ENCODE measurements at places on chromosomes 11 and 22.
A peak's percentile ranks its signal among the peaks of the same experiment; 100 is the strongest.

GRCh38 chr22:23281406-23282088, 101.2 kb downstream of the BCR start:
- DNase-seq = peak; percentile 77
- peaks cover 23% of the 10 kb centered on the region for H3K4me1 ChIP-seq
- H3K27me3 ChIP-seq = no peaks in the 10 kb centered on the region
- H3K36me3 ChIP-seq = no peaks in the 10 kb centered on the region

DNA sequence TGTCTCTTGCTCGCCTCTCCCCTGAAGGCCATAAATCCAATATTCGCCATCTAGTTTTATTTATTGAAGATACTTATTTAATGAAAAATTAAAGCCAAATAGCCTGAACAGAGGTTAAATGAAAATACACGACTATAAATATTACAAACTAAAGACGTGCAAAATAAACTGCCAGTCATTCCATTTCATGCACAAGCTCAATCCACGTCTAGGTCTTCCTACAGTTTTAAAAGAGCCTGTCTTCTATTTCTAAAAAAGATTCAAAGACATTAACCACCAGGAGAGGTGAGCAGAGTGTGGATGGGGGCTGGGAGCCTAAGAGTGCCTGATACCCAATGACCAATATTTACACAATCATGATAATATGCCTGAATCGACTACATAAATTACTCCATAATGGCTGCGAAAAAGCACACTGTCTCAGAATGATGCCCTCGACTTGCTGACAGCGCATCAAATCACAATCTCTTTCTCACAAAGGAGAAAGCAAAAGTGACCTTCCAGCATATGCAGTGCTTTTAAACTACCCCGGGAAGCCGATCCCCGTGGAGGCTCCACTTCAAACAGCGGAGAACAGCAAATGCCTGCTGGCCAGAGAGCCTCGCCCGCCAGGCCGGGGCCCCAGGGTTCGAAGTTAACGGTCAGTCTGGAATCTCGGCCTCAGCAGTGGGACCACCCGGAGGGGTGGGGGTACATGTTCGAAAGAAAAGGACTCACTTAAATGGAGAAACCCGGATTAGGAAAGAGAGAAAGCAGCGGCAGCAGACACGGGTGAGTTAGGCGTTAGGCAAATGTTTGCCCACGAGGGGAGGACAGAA, 1.7 kb downstream of the FCHSD2 start:
- H3K4me3 ChIP-seq = peak overlapping the region; percentile 96
- peak overlapping the region; percentile 99 for H3K27ac ChIP-seq
- peaks cover 37% of the 10 kb centered on the region for H3K4me1 ChIP-seq
- H3K27me3 ChIP-seq = no peaks in the 10 kb centered on the region
- peak; percentile 68 for DNase-seq

DNA sequence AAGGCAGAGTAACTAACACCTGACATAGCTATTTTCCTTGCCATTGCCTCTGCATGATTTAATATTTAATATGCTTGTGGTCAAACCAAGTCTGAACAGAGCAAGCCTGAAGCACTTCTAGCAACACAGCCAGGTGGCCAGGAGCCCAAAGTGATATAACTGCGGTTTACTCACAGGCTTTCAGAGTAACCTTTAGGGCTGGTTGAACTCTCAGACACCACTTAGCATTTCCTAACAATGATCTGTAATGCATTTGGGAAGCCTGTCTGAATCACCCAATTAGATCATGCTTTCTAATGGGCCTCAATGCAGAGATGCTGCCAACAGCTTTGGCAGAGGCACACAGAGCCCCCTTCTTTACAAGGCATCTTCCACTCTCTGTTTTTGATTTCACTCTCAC, 96.1 kb downstream of the FDX1 start:
- DNase-seq = peak; percentile 51
- no peak overlapping the region for H3K4me3 ChIP-seq
- no peak overlapping the region for H3K27ac ChIP-seq
- H3K36me3 ChIP-seq = no peaks in the 10 kb centered on the region

DNA sequence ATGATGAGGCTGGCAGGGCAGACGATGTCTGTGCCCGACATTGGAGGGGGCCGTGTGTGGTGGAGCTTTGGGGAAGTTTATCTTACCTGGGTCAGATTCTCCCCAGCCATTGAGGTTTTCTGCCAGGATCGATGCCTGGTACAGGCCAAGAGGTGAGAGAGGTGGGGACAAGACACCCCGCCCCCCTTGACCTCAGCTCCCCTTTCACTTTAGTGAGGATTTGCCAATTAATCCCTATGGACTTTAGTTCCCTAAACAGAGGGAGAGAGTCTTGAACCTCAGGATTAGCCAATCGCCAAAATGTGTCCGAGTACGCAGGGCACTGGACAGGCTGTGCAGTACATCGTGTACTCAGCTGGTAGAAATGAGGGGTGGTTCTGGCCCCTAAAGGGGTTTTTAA, 541 bp downstream of the HORMAD2 start:
- H3K27ac ChIP-seq = no peak overlapping the region
- no peak overlapping the region for H3K4me3 ChIP-seq
- DNase-seq = no peak

GRCh38 chr22:36366291-36366708, 21.5 kb downstream of the MYH9 start:
- H3K4me3 ChIP-seq = no peak overlapping the region
- peaks cover 13% of the 10 kb centered on the region for H3K36me3 ChIP-seq
- H3K4me1 ChIP-seq = peaks cover 66% of the 10 kb centered on the region
- no peak for DNase-seq
- no peaks in the 10 kb centered on the region for H3K27me3 ChIP-seq

- H3K4me3 ChIP-seq = peak overlapping the region; percentile 71
- H3K27me3 ChIP-seq = no peaks in the 10 kb centered on the region
- H3K36me3 ChIP-seq = no peaks in the 10 kb centered on the region
- peak overlapping the region; percentile 29 for H3K27ac ChIP-seq
- H3K4me1 ChIP-seq = peaks cover 34% of the 10 kb centered on the region
Observed at GRCh38 chr11:3840004-3840869, 522 bp downstream of the RHOG start.

- H3K27ac ChIP-seq = no peak overlapping the region
- no peak overlapping the region for H3K4me3 ChIP-seq
- H3K36me3 ChIP-seq = no peaks in the 10 kb centered on the region
- H3K27me3 ChIP-seq = no peaks in the 10 kb centered on the region
- H3K4me1 ChIP-seq = no peaks in the 10 kb centered on the region
- DNase-seq = no peak
Observed at GRCh38 chr11:130787092-130787616, 129.1 kb downstream of the SNX19 start.

GRCh38 chr11:36218283-36218921, 70.8 kb downstream of the COMMD9 start:
- no peaks in the 10 kb centered on the region for H3K27me3 ChIP-seq
- H3K4me3 ChIP-seq = no peak overlapping the region
- H3K27ac ChIP-seq = no peak overlapping the region
- no peaks in the 10 kb centered on the region for H3K36me3 ChIP-seq
- H3K4me1 ChIP-seq = no peaks in the 10 kb centered on the region

DNA sequence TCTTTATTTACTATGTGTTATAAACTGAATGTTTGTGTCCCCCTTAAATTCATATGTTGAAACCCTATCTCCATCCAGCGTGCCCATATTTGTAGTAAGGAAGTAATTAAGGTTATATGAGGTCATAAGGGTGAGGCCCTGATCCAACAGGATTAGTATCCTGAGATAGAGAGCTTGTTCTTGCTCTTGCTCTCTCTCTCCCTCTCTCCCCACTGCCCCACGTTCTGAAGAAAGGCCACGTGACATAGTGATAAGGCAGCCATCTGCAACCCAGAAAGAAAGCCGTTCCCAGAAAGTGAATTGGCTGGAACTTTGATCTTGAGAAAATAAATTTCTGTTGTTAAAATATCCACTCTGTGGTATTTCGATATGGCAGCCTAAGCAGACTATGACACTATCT, 212.5 kb downstream of the SWAP70 start:
- H3K27me3 ChIP-seq = no peaks in the 10 kb centered on the region
- H3K36me3 ChIP-seq = no peaks in the 10 kb centered on the region
- H3K27ac ChIP-seq = no peak overlapping the region
- no peak for DNase-seq
- H3K4me3 ChIP-seq = no peak overlapping the region
- H3K4me1 ChIP-seq = no peaks in the 10 kb centered on the region

DNA sequence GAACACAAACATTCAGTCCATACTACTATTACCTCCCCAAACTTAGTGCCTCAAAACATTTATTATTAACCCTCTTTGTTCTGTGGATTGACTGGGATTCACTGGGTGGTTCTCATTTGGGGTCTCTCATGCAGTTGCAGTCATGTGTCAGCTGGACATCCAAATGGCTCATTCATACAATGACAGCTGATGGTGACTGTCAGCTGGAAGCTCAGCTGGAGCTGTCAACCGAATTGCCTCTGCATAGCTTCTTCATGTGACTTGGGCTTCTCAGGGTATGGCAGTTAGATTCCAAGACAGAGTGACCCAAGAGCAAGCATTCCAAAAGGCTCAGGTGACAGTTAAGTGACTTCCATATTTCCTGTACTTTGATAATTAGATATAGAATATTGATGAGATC, 85.2 kb downstream of the CCDC34 start:
- no peak for DNase-seq
- no peak overlapping the region for H3K4me3 ChIP-seq
- H3K27me3 ChIP-seq = no peaks in the 10 kb centered on the region
- no peak overlapping the region for H3K27ac ChIP-seq

GRCh38 chr22:32076761-32077084, 33.7 kb downstream of the SLC5A1 start:
- no peaks in the 10 kb centered on the region for H3K4me1 ChIP-seq
- no peak overlapping the region for H3K4me3 ChIP-seq
- no peaks in the 10 kb centered on the region for H3K36me3 ChIP-seq
- H3K27ac ChIP-seq = no peak overlapping the region
- DNase-seq = no peak

- H3K4me1 ChIP-seq = no peaks in the 10 kb centered on the region
- DNase-seq = peak; percentile 80
- H3K36me3 ChIP-seq = no peaks in the 10 kb centered on the region
- H3K27ac ChIP-seq = no peak overlapping the region
- no peak overlapping the region for H3K4me3 ChIP-seq
- H3K27me3 ChIP-seq = no peaks in the 10 kb centered on the region
Observed at GRCh38 chr11:62394825-62395538, 23.9 kb upstream of the SCGB1A1 start.

- no peak for DNase-seq
- H3K4me1 ChIP-seq = no peaks in the 10 kb centered on the region
- no peaks in the 10 kb centered on the region for H3K27me3 ChIP-seq
- H3K4me3 ChIP-seq = no peak overlapping the region
Observed at GRCh38 chr22:33063611-33064010, 5.4 kb upstream of the SYN3 start.

- no peak overlapping the region for H3K4me3 ChIP-seq
- H3K27me3 ChIP-seq = no peaks in the 10 kb centered on the region
- H3K4me1 ChIP-seq = no peaks in the 10 kb centered on the region
- no peak overlapping the region for H3K27ac ChIP-seq
- no peaks in the 10 kb centered on the region for H3K36me3 ChIP-seq
Observed at GRCh38 chr11:65309006-65309405, 5.7 kb upstream of the CDC42EP2 start.

- H3K27ac ChIP-seq = no peak overlapping the region
- no peak for DNase-seq
- H3K27me3 ChIP-seq = no peaks in the 10 kb centered on the region
- H3K4me1 ChIP-seq = peaks cover 11% of the 10 kb centered on the region
Observed at GRCh38 chr11:108241330-108242037, 18.6 kb downstream of the ATM start.

Measured in MM.1S (cell line).